Breast epithelium (tissue), 4 donors: ENCODE measurements at places on chromosomes 5 and 9. TPM values are rescaled to one million over a fixed set of nuclear protein-coding genes. Genes with fewer than 3 reads are reported as not detected.

Gene OR13D1
- not detected for total RNA-seq

Gene SLC1A3
- total RNA-seq: 29.8 TPM

Gene BAAT
- not detected for total RNA-seq

Gene OR13C5
- total RNA-seq: not detected

Gene FBXW11
- 60.3 TPM for total RNA-seq

Gene ARL14EPL
- not detected for total RNA-seq

Gene PSMB7
- total RNA-seq: 162 TPM

Gene SAPCD2
- 2.9 TPM for total RNA-seq

Gene ZNG1E
- total RNA-seq: 25.1 TPM
